ENCODE measurements at places on chromosomes 12 and 14. TPM values are rescaled to one million over a fixed set of nuclear protein-coding genes. Genes with fewer than 3 reads are reported as not detected.

DNA sequence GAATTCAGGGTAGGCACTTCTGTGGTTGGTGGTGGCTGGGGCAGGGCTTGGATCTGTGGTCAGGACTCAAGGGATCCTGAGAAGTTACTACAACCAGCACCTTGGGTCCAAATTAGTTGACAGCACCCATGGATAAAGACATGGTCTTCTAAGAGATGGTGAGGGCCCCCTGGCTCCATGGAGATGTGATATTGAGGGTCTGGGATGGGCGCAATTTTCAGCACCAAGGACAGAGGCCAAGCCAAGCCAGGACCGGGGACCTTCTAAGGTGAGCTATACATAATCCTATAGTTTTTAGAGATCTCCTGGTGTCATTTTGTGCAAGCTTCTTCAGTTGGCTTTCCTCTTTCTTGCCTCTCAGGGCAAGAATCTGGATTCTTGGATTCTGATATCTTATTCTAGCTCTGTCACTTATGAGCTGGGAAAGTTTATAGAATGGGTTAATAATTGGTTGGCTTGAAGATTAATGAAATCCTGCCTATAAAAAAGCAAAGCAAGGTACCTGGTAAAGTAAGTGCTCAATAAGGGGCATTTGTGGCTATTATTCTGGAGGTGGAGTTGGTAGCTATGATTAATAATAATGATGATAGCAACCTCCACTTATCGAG is 130.1 kb upstream of the LHX5 start:
- no peak for DNase-seq

DNA sequence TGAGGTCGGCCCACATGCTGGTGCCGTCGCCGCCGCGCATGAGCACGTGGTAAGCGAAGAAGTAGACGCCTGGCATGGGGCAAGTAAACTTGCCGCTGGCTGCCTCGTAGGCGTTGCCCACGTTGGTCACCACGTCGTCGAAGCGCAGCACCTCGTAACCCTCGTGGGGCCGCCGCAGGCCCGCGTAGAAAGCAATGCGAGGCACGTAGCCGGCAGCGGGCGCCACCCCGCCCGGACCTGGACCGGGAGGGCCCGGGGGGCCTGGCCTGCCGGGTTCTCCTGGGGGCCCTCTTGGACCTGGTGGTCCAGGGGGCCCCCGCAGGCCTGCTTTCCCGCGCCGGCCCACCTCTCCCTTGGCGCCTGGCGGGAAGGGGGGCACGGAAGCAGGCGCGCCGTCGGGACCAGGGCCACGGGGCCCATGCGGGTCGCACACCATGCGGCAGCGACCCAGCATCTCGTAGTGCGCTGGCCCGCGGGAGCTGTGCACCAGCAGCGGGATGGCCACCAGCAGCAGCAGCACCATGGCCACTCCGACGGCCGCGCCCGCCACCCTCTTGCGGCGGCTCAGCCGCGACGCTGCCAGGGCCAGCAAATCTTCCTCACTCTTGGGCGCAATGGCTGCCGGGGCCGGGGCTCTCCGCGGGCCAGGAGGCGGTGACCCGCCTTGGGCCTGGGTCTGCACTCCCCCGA is 888 bp downstream of the C1QL4 start:
- DNase-seq = no peak

- no peak for DNase-seq
These were observed 80.8 kb upstream of the CMKLR1 start for GRCh38 chr12:108419949-108420348.

- no peak for DNase-seq
These were observed 244.7 kb downstream of the KCNH5 start for GRCh38 chr14:62800577-62800976.

DNA sequence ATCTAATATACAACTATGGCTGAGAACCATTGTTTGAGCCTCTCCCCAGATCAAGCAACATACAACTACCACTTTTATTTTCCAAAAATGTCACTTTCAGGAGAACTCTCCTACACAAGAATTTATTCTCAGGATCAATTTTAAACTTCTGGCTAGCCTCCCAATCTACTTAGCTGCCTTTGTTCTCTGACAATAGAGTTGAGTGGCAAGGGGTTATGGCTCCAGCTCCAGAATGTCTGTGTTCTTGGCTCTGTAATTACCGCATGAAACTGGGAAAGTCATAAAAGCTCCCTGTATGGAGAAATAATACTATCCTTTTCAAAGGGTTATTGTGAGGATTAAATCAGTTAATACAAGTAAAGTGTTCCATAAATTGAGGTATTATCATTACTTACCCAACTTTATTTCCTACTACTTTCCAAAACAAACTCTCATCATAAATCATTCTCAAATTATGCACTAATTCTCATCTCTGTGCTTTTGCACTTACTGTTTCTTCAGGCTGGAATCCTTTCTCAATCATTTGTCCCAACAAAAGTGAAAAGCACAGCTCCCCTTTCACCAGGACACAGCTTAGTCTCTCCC is 121.9 kb downstream of the GARIN6 start:
- no peak for DNase-seq

GRCh38 chr12:48788854-48789775 is at the start of gene ADCY6:
ADCY6 (minus strand) TSS chr12:48789089; CDS start chr12:48783434, 5,655 bp downstream.
- DNase-seq = no peak

- no peak for DNase-seq
These were observed 117.6 kb downstream of the SCARB1 start for GRCh38 chr12:124745891-124746570.

The LBHD2 gene
- not detected for total RNA-seq

The IFNG-AS1 gene
- total RNA-seq = not detected

The SMCO2 gene
- total RNA-seq = 0.58 TPM

GRCh38 chr12:6266971-6267721 is 43.3 kb upstream of the PLEKHG6 start:
- peak; percentile 85 for DNase-seq

- no peak for DNase-seq
These were observed 17.7 kb upstream of the PTGER2 start for GRCh38 chr14:52296378-52296777.

All from kidney epithelial cell (primary cell).